ENCODE measurements at places on chromosomes 12 and 14.

GRCh38 chr12:31006416-31007152 lies 67.1 kb upstream of the DDX11 start:
- DNase-seq: no peak

DNA sequence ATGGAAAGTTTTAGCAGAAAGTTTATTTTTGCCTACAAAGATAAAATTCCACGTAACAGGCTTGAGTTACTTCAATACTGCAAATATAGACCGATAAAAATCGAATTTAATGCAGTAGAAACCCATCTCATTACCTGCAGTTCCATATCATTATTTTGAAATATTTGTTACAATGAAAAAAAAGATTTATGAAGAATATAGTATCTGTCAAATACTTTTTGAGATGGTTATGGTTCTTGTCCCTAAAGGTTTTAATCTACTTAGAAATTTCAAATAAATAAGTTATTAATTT lies 273.5 kb downstream of the ADAMTS20 start:
- no peak for DNase-seq

DNA sequence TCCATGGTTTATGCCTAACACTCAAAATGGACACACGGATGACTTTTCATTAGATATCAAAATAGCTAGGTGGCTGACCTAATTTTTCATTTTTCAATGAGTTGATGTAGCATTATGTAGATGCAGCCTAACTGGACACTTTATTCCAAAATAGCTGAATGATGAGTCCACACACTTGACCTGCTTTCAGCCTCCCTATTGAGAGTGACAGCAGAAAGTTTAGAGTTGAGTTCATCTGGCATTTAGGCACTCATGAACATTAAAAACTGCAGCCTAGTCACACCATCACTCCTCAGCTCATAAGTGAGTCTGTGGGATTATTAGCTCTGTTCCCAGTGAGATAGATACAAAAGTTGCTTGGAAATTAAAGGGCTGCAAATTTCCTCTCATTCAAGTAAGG lies 307.3 kb upstream of the PRKD1 start:
- no peak for DNase-seq

GRCh38 chr12:113861708-113862312 lies 104.3 kb downstream of the RBM19 start:
- DNase-seq: no peak

DNA sequence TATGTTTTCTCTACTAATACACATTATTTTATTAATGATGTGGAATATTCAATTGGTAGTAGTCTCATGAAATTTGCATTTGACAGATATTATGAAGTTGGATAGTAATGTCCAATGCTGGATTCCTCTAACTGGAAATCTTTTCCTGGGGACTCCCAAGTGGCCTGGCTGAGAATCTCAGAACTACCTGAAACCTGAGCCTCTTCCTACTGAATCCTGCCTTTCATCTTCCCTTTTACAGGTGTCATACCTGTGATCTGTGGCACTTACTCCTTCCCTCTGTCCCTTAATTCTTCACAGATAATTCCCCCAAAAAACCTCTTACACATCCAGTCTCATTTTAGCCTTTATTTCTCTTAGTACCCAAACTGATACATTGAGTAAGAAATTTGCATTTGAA lies 89.7 kb upstream of the MYF6 start:
- DNase-seq: no peak

GRCh38 chr12:81167694-81168093 lies 89.8 kb downstream of the ACSS3 start:
- DNase-seq: no peak

GRCh38 chr12:16349131-16349460 lies 1.7 kb downstream of the MGST1 start:
- no peak for DNase-seq

GRCh38 chr14:101228949-101229541 lies 325.5 kb upstream of the RTL1 start:
- no peak for DNase-seq

GRCh38 chr14:103521951-103522563 lies 573 bp downstream of the CKB start:
- DNase-seq: no peak

GRCh38 chr14:78968265-78968664 lies 798.1 kb downstream of the NRXN3 start:
- DNase-seq: no peak

DNA sequence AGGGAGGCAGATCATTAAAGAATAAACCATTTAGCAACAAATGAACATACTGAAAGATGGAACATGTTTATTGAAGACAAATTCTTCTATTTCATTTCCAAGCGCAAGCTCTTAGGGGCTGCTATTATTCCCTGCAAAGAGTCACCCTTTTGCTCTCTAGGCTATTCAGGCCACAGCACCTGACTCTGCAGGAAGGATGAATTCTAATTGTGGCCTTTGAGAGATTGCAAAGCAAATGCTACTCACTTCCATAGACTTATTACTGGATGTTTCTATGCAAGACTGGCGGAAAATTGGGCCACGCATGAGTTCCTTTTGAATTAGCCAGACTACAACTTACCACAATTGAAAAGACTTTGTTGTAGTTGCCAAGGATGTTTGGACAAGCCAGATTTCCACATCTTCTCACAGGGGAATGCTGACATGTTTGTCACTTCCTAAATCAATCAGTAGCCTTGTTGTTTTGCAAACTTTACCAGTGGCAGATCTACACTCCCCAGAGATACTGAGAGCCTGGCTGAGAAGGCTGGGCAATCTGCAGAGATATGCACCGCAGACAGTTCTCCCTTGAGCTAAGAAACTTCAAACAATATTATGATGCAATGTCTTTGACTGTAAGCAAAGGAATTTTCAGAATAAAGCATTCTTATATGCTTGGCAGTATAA lies 334.3 kb upstream of the SYT1 start:
- no peak for DNase-seq

- DNase-seq: no peak
Observed at GRCh38 chr12:105814283-105814682, 324.5 kb downstream of the NUAK1 start.

GRCh38 chr14:74616507-74616906 lies 4.5 kb upstream of the LTBP2 start:
- no peak for DNase-seq

DNA sequence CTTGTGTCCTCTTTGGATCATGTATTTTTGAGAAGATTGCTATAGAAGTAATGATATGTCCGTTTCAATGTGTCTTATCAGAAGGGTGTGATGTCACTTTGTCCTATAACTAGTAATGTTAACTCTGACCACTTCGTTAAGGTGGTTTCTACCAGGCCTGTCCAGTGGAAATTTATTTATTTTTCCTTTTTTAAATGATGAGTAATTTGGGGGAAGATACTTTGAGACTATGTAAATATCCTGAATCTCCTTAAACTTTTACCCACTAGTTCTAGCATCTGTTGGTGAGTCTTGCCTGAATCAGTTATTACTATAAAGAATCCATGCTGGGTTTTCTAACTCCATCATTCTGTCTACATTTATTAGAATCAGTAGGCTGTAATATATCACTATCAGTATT lies 15.3 kb downstream of the EP400 start:
- no peak for DNase-seq

GRCh38 chr12:65248656-65249633 lies 29.5 kb upstream of the MSRB3 start:
- no peak for DNase-seq

DNA sequence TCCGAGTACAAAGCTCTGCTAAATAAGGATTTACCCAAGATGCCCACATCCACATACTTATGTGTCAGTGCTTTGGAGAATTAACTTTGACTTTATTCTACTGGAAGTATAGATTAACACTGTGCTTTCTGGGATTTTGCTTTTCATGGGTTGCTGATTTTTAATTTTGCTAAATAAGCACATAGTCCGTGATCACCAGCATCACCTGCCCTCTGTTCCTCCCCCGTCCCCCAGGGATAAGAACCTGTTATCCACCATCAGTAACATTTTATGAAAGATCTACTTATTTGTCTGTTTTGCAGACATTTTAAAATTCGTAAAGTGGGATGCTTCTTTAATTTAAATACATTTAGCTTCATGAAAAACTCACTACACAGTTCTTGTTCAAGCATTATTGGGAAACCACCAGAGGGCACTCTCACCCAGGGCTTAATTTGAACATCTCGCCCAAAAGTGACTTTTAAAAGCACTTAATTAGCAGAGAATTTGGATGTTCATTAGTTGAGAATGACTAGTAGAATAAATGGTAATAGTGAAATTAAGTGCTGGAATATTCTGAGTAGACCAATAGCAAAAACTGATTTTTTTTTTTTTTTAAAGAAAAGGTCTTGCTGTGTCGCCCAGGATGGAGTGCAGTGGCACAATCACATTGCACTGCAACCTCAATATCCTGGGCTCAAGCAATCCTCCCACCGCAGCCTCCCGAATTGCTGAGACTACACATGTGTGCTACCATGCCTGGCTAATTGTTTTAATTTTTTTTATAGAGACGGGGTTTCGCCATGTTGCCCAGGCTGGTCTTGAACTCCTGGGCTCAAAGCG lies 35.7 kb downstream of the MRPL42 start:
- DNase-seq: no peak

- DNase-seq: no peak
Observed at GRCh38 chr12:58086006-58086405, 144.6 kb downstream of the ATP23 start.

DNA sequence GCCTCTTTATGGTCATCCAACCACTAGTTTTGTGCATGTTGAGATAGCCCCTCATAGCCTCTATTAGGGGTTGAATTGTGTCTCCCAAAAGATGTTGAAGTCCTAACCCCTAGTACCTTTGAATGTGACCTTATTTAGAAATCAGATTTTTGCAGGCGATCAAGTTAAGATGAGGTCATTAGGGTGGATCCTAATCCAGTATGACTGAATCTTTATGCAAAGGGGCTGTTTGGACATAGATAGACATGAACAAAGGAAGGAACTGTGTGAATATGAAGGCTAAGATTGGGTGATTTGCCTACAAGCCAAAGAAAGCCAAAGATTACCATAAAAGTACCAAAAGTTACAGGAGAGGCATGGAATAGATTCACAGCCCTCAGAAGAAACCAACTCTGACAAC lies 209.6 kb downstream of the NUAK1 start:
- DNase-seq: no peak

DNA sequence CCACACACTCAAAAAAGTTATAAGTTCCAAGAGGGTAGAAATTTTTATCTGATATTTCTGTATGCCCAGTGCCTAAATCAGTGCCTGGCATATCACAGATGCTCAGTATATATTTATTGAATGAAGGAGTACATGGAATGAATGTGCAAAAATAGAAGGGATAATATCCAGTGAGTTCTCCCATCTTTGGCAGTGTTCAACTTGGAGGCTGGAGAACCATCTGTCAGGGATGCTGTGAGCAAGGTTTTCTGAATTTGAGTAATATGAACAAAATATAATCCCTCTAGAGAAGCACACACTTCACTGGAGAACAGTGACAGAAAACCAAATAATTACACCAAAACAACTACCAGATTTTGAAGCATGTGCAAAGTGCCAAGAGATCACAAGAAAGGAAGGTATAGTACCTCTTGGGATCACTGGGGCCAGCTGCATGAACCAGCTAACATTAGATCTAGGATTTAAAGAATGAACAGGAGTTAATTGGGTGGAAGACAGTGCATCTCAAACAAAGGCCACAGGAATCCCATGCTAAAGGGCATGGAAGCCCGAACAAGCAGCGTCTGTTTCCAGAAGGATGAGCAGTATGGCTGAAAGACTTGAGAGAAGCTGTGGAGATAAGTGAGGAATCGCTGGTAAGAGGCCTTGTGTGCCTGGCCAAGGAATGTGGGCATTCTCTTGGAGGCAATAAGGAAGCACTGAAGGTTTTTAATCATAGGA lies 11.5 kb downstream of the SLC8A3 start:
- DNase-seq: no peak

DNA sequence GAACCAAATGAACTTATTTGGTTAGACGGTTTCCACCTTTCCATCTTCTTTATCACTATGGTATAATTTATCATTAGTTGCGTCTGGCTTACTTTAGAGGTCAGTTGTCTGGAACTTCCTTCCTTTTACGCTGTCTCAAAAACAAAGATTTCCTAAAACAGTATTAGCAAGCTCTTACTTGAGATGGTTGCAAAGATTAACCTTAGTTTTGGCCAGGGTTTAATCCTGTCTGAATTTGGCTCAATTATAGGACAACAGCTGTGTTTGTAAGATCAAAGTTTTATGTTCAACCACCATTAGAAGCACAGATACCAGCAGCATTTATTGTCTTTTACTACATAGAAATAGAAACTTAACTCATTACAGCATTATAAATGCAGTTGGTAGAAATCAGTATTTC lies 7.9 kb upstream of the WASHC3 start:
- DNase-seq: no peak

GRCh38 chr12:49322367-49322707 lies 718 bp upstream of the TROAP start:
- DNase-seq: no peak

- DNase-seq: no peak
Observed at GRCh38 chr12:19692091-19692490, 252.8 kb downstream of the AEBP2 start.

DNA sequence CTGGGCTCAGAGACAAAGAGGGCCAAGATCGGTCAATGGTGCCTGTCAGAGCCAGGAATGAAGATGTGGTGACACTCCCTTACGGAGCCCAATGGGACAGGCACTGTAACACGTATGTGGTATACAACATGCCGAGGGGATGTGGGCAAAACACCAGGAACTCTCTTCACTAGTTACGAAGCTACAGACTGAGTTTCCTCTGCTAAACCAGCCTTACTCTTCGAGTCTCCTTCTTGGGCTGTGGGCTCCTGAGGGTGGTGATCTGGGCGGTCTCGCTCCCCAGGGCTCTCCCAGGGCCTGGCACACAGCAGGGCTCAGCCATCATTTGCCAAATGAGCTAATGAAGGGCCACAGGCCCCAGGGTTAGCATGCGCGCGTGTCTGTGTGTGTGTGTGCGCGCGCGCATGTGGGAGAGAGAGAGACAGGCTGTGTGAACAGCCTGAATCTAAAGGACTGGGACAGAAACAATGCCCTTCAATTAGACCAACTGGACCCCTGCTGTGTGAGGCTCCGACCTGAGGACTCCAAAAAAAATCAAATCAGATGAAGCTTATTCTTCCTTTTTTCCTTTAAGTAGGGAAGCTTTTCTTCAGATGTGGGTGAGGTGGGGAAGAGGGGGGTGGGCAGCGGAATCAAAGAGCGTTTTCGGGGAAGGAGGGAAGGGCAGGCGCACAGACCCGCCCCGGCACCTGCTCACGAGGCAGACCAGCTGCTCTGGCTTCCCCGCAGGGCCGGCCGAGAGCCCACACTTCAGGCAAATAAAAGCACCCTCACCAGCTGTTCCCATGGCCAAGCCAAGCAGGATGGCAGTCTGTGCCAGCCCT lies 42.5 kb downstream of the CCDC88C start:
- DNase-seq: no peak

DNA sequence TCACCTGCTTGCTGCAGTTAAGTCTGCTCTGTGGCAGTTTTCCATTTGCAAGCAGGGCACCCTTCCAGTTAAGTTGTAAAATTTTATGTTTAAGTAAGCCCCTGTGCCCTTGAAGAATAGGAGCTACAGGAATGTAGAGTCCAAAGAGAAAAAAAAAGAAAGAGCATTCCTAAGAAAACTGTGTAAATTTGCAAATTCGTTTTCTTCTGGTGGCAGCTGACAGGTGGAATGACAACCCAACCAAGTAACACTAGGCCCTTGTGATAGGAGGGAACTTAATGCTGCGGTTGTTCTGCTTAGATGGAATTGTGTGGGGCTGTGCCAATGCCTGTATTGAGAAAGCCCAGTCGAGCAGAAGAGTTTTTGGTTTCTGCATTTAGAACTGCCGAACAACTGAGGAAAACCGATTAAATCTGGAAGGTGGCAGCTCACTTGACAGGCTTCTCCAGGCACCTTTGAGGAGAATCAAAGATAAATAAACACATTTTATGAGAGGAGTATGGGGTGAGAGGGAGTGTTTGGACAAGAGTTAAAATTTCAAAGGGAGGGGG lies 280.0 kb downstream of the RAD51B start:
- no peak for DNase-seq
